CD4-positive, alpha-beta T cell treated with Interleukin-6 at 100 ng/mL for 8 hours (primary cell): ENCODE measurements at places on chromosomes 13 and 19.

GRCh38 chr13:76020421-76020955 is 384.4 kb downstream of the LMO7 start:
- DNase-seq, result no peak

DNA sequence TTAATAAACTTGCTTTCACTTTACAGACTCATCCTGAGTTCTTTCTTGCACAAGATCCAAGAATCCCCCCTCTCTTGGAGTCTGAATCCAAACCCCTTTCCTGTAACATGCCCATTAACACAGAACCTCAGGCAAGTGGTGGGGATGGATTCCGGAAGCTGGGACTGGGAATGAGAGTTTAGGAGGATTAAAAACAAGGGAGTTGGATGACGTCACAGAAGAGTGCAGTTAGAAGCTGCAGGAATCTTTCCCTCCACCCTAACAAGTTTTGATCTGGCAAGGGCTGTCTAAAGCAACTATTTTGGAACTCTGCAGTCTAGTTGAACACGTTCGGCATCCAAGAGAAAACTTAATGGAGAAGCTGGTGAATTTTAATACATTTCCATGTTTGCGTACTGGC is 48.2 kb upstream of the PEPD start:
- DNase-seq, result no peak

DNA sequence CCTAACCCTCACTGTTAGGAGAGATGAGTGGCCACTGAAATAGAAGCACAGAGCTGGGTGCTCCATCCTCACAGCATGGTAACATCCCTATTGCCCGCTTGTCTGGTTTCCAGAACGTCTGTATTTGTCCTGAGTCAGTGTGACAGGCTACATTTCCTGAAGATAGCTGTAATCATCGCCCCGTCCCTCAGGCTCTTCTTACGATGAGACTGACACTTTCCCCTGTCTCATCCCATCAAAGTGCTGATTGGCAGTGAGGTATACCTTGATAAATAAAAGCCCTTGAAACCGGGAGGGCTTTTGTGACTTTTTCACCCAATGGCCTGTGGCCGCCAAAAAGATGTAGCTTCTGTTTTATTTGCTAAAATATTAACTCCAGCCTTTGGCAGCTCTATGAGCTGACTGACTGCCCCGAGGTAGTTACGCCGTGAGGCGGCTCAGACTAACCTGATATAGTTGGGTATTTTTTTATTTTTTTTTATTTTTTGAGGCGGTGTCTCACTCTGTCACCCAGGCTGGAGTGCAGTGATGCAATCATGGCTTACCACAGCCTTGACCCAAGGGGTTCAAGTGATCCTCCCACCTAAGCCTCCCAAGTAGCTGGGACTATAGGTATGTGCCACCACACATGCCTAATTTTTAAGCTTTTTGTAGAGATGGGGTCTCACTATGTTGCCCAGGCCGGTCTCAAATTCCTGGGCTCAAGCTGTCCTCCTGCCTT is 5.7 kb upstream of the LRRC4B start:
- DNase-seq, result no peak

GRCh38 chr13:98504371-98504963 is 72.4 kb downstream of the STK24 start:
- DNase-seq, result no peak

DNA sequence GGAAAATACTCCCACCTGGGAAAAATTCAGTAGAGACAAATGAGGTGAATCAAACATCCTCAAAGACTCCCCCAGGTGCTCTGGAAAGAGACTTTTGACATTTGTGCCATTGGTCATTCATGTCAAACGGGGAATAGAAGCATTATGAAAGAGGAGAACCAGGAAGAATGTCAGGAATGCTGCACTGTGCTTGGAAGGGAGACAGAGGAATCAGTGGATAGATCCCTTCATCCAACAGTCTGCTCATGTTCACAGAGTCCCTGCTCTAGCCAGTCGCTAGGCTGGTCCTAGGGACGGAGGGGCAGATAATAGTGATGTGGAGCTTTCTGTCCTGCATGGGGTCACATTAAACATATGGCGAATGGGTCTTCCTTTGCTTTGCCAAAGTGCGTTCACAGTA is 384.4 kb downstream of the FGF9 start:
- DNase-seq, result no peak
